Osteocyte (in vitro differentiated cells): ENCODE measurements at places on chromosomes 16 and 17.

DNA sequence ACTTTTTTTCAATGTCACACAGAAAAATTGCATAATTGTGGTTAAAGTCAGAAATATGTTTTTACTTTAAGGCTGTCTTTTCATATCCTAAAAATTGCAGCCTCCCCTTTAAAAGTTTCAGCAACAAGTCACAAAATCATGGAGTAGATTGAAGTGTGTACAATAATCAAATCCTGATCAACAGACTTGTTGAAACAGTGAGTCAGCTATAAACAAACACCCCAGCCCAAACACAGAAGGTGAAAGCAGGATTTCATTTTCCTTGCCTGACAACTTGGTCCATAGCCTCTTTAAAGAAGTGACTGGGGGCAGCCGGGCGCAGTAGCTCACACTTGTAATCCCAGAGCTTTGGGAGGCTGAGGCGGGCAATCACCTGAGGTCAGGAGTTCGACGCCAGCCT, 59.9 kb downstream of the WNT3 start:
- no peak overlapping the region for H3K4me3 ChIP-seq
- DNase-seq, result no peak
- peaks cover 11% of the 10 kb centered on the region for H3K4me1 ChIP-seq
- H3K36me3 ChIP-seq, result peaks cover 32% of the 10 kb centered on the region
- no peaks in the 10 kb centered on the region for H3K27me3 ChIP-seq
- no peak overlapping the region for H3K27ac ChIP-seq

DNA sequence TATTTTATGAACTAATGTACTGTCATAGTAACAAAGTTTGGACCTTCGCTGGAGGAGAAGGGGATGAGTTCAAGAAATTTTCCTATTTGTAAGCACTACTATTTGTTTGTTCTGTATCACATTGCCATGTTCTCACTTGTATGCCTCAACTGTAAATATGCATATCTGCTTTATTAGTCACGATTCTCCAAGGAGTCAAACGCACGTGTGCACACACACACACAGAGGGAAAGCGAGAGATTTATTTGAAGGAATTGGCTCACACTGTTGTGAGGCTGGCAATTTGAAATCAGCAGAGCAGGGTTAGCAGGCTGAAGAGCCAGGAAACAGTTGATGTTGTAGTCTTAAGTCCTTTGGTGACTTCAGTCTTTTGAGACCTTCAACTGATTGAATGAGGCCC, 24.9 kb upstream of the MYH2 start:
- H3K4me3 ChIP-seq, result no peak overlapping the region
- no peak for DNase-seq
- no peaks in the 10 kb centered on the region for H3K4me1 ChIP-seq
- no peaks in the 10 kb centered on the region for H3K27me3 ChIP-seq

DNA sequence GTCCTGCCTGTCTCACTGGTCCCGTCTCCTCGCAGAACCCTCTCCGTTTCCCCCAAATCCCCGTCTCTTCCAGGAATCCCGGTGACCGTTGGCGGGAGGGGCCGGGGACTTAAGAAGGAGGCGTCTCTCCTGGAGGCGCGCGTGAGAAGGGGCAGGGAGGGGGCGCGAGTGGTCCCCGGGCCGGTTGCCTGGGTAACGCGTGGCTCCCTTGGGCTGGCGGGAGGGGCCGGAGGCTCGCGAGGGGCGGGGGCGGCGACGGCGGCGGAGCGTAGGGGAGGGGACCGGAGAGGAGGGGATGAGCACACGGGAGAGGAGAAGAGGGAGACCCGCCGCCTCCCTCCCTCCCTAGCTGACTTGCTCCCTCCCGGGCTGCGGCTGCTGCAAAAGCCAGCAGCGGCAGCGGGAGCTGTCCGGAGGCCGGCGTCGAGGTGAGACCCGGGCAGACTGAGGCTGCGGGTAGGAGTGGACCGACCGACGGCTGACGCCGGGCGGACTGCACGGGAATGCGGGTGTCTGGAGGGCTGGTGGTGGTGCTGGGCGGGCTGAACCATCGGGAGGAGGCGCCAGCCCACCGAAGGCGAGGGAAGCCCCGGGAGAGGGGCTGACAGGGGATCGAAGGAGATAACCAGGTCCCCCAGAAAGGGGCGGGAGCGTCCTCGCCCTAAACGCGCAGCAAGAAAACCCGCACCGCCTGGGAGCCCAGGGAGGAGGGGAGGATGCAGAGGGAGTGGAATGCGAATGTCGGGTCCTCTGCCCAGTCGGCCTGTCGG, at the start of gene PRRT2:
PRRT2 (plus strand) TSS at position 298 of the 770 bp plus-strand sequence. CDS start 862 bp downstream, outside the sequence.
- peak within 1 kb of the TSS; percentile 93 for H3K27ac ChIP-seq
- H3K27me3 ChIP-seq, result no peaks in the 10 kb centered on the region
- H3K4me3 ChIP-seq, result peak within 1 kb of the TSS; percentile 81
- DNase-seq, result peak; percentile 92
- H3K4me1 ChIP-seq, result peaks cover 77% of the 10 kb centered on the region

- H3K4me1 ChIP-seq, result peaks cover 3% of the 10 kb centered on the region
- no peak overlapping the region for H3K27ac ChIP-seq
- no peak overlapping the region for H3K4me3 ChIP-seq
- no peaks in the 10 kb centered on the region for H3K36me3 ChIP-seq
- DNase-seq, result no peak
- H3K27me3 ChIP-seq, result no peaks in the 10 kb centered on the region
Observed at GRCh38 chr16:22380529-22380928, 6.1 kb upstream of the CDR2 start.

DNA sequence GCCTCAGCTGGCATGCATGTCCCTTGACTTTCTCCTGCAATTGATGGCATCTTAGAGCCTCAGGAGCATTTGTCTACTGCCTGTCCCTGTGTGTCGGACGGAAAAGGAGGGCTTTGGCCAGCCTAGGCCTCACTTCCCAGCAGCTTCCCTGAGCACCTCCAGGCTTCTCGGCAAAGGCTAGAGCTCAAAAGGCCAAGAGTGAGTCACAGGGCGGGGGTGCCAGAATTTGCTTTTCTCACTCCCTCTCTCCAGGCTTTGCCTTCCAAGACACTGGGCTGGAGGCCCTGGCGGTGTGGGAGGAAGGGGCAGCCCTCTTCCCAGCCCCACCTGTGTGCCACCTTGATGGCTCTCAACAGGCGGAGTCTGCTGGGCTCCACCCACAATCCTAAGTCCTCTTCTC, 107.3 kb upstream of the MAF start:
- no peak for DNase-seq
- H3K27ac ChIP-seq, result no peak overlapping the region
- H3K27me3 ChIP-seq, result no peaks in the 10 kb centered on the region
- no peaks in the 10 kb centered on the region for H3K36me3 ChIP-seq

DNA sequence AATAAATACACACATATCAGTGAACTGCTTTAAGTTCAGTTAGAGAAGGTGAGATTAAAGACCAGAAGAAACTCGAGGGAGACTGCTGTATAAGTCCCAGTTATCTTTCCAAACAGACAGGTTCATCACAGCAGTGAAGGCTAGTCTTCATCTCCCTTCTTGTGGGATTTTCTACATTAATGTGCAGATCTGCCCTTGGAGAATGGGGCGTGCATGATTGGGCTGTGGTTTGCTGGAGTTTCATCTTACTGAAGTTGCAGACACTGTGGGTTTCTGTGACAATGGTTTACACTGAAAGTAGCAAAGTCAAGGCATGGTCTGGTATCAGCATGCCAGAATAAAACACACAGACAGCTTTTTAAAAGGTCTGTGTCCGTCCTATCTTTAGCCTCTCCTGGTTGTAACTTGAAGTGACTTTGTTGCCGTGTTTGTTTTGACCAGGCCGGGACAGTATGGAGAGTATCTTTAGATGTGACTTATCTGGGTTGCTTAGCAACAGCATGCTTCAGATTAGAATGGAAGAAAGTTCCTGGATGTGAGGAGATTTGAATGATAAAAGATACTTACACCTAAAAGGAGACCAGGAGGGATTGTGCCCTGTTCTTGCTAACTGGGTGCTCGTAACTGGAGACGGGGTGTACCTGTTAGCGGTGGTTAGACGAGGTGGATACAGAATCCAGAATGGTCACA, 16.1 kb downstream of the NAA60 start:
- no peak for DNase-seq
- no peaks in the 10 kb centered on the region for H3K36me3 ChIP-seq
- peaks cover 51% of the 10 kb centered on the region for H3K4me1 ChIP-seq
- no peaks in the 10 kb centered on the region for H3K27me3 ChIP-seq

DNA sequence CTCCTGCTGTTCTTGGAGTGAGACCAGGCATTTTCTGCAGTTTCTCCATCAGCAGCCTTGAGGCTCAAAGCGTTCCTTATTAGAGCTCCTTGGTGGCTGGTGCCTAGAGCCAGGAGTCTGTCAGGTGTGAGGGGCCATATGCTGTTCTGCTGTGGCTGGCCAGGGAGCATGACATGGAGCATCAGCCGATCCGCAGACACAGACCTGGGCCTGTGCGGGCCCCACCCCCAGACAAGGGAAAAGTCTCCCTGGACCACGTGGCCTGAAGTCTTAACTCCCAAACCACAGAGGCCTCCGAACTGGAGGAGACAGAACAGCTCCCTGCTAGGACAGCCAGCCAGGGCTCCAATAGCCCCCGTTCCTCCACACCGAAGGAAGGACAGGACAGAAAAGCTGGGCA, 162.7 kb upstream of the CIBAR2 start:
- H3K27me3 ChIP-seq, result no peaks in the 10 kb centered on the region
- no peak overlapping the region for H3K4me3 ChIP-seq
- H3K27ac ChIP-seq, result no peak overlapping the region
- H3K4me1 ChIP-seq, result peaks cover 17% of the 10 kb centered on the region
- H3K36me3 ChIP-seq, result no peaks in the 10 kb centered on the region

GRCh38 chr17:50538549-50539410, 6.2 kb downstream of the EPN3 start:
- H3K36me3 ChIP-seq, result no peaks in the 10 kb centered on the region
- H3K27me3 ChIP-seq, result peaks cover 1% of the 10 kb centered on the region
- peaks cover 15% of the 10 kb centered on the region for H3K4me1 ChIP-seq
- no peak for DNase-seq

DNA sequence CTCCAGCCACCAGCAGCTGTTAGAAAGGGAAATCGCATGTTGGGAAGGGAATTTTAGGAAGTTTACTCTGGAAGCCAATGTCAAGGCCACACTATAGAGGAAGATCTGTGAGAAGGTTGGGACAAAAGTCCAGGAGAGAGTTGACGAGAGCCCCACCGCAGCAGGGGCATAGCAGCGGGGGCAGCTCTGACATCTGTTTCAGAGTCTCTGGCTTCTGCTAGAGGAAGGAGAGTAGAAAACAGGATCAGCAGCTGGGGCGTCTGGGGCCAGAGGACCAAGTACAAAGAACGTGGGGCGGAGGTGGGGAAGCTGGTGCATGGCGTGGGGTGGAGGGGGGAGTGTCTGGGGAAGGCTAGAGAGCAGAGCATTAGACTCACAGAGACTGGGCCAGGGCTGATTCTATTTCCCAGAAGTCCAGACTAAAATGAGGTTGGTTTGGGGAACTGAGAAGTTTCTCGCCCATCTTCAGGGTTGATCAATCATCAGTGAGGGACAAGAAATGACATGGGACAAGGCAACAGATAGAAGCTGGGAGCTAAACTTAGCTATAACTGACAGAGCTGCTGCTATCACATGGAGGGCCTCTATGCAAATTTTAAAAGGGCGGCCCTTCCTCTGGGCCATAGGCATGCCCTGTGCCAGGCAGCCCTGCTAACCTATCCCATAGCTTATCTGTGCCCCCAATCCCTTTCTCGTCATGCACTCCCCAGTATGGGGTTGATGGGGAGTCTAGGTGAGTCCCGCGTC, 1.2 kb downstream of the RABEP2 start:
- peak overlapping the region; percentile 93 for H3K4me3 ChIP-seq
- no peaks in the 10 kb centered on the region for H3K36me3 ChIP-seq
- peaks cover 10% of the 10 kb centered on the region for H3K4me1 ChIP-seq
- H3K27me3 ChIP-seq, result no peaks in the 10 kb centered on the region
- DNase-seq, result no peak

GRCh38 chr17:78208486-78208885, 5.6 kb upstream of the BIRC5 start:
- peaks cover 12% of the 10 kb centered on the region for H3K36me3 ChIP-seq
- DNase-seq, result no peak
- H3K4me3 ChIP-seq, result no peak overlapping the region
- no peaks in the 10 kb centered on the region for H3K27me3 ChIP-seq

DNA sequence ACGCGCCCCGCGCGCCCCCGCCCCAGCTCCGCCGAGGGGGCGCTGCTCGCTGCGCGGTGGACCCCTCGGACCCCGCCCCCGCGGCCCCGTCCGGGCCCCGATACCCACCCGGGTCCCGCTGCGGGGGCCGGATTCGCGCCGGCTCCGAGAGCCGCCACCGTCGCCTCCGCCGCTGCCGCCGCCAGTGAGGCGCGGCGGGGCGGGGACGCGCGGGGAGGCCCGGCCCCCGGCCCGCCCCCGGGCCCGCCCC, at the start of gene TBC1D16:
TBC1D16 (minus strand) TSS at position 186 of the 250 bp plus-strand sequence. CDS start 22,325 bp downstream, outside the sequence.
- no peak for DNase-seq
- H3K27me3 ChIP-seq, result no peaks in the 10 kb centered on the region
- peak within 1 kb of the TSS; percentile 94 for H3K4me3 ChIP-seq
- H3K27ac ChIP-seq, result peak within 1 kb of the TSS; percentile 98

DNA sequence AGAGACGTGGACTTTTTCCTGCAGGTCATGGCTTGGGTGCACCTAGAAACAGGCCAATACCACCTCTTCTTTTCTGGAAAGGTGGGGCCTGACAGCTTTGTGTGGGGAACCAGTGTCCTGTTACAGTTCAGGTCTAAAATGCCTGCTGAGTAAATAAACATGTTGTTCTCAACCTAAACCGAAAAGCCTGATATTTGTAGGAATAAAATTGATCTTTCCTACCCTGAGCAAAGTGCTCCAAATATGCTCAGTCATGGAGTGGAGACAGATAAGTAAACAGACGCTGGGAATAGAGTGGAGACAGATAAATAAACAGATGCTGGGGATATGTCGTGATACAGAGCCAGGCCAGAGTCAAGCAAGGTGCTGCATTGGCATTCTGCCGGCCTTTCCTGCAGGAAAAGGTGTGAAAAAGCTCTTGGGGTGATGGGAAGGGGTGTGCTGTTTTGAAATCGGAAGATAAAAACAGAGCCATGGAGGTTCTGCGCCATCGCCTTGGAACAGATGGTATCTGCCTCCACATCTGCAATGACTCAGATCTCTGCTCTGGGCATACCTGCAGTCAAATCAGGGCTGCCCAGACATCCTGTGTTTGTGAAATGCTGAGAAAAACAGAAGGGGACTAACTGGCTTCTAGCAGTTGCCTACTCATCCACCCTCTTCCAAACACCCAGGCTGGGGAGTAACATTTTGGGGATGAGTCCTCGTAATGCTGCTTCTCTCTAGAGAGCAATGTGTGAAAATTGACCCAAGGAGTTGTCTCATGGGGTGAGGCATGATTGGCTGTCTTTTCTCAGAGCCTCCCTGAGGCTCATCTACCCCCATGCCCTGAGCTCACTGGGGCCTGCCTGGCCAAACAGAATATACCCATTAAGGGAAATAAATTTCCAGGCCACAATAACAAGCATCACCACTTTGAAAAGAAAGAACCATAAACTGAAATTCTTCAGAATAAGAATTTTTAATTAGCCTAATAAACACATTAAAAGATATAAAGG, 16.8 kb upstream of the TRPV2 start:
- H3K4me1 ChIP-seq, result no peaks in the 10 kb centered on the region
- no peak for DNase-seq
- no peak overlapping the region for H3K27ac ChIP-seq
- H3K4me3 ChIP-seq, result no peak overlapping the region
- H3K27me3 ChIP-seq, result no peaks in the 10 kb centered on the region
